ENCODE measurements at places on chromosomes 2 and 18.

GRCh38 chr2:30627151-30627550, 180.1 kb downstream of the CAPN13 start:
- H3K4me1 ChIP-seq = peaks cover 6% of the 10 kb centered on the region
- H3K27ac ChIP-seq = no peak overlapping the region

GRCh38 chr2:98787700-98788099, 56.8 kb upstream of the MGAT4A start:
- H3K27ac ChIP-seq = no peak overlapping the region
- H3K4me3 ChIP-seq = no peak overlapping the region
- H3K36me3 ChIP-seq = no peaks in the 10 kb centered on the region

- H3K27me3 ChIP-seq = no peaks in the 10 kb centered on the region
- no peak for DNase-seq
- no peaks in the 10 kb centered on the region for H3K4me1 ChIP-seq
- no peak overlapping the region for H3K27ac ChIP-seq
Measured at GRCh38 chr2:72330652-72331051, 183.0 kb upstream of the CYP26B1 start.

DNA sequence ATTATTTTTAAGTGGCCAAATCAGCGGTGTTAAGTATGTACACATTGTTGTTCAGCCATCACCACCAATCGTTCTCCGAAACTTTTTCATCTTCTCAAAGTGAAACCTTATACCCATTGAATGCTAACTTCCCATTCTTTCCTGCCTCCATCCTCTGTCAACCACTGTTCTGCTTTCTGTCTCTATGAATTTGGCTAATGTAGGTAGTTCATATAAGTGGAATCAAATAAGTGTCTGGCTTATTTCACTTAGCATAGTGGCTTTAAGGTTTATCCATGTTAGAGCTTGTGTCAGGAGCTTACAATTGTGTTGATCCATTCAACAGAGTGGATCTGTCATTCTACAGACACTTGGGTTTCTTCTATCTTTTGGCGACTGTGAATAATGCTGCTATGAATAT, 192.1 kb downstream of the WDR7 start:
- no peak overlapping the region for H3K27ac ChIP-seq
- no peaks in the 10 kb centered on the region for H3K36me3 ChIP-seq
- H3K4me3 ChIP-seq = no peak overlapping the region
- H3K27me3 ChIP-seq = no peaks in the 10 kb centered on the region

GRCh38 chr2:205568620-205569019, 113.7 kb upstream of the NRP2 start:
- no peaks in the 10 kb centered on the region for H3K36me3 ChIP-seq
- no peaks in the 10 kb centered on the region for H3K27me3 ChIP-seq
- H3K4me1 ChIP-seq = no peaks in the 10 kb centered on the region
- H3K27ac ChIP-seq = no peak overlapping the region
- DNase-seq = no peak

GRCh38 chr2:96413323-96413722, 77.8 kb downstream of the NCAPH start:
- no peak overlapping the region for H3K4me3 ChIP-seq
- peaks cover 11% of the 10 kb centered on the region for H3K4me1 ChIP-seq
- no peak for DNase-seq

GRCh38 chr2:207227062-207227748, 61.5 kb upstream of the KLF7 start:
- no peaks in the 10 kb centered on the region for H3K4me1 ChIP-seq
- H3K27me3 ChIP-seq = peaks cover 23% of the 10 kb centered on the region
- no peak for DNase-seq
- H3K4me3 ChIP-seq = no peak overlapping the region
- H3K27ac ChIP-seq = no peak overlapping the region
- no peaks in the 10 kb centered on the region for H3K36me3 ChIP-seq

DNA sequence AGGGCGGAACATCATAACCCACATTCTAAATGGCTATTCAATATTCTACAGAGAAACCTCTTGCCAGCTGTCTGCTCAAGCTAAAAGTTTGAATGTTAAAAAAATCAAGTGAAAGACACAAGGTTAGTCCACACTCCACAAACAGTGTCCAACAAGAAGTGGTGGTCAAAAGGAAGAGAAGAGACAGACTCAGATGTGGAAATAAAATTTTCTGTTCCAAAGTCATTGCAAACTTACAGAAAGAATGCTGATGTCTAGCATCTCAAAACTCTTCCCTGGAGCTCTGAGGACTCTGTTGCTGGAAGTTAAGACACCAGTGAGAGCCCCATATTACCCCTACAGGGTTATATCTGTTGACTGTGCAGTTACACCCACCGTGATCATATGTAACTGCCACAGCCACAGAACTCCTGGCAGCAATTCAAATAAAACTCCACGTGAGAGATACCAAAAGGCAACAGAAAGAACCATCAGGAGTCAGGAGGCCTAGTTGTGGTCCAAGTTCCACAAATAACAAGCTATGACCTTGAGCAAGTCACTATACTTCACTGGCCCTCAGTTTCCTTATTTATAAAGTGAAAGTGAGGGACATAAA, 60.9 kb downstream of the AAK1 start:
- H3K4me1 ChIP-seq = peaks cover 66% of the 10 kb centered on the region
- H3K4me3 ChIP-seq = peak overlapping the region; percentile 69
- peak overlapping the region; percentile 52 for H3K27ac ChIP-seq
- DNase-seq = peak; percentile 15
- H3K36me3 ChIP-seq = peaks cover 10% of the 10 kb centered on the region

GRCh38 chr2:210519594-210519993, 36.8 kb upstream of the CPS1 start:
- no peak overlapping the region for H3K27ac ChIP-seq
- H3K27me3 ChIP-seq = peaks cover 24% of the 10 kb centered on the region
- no peak overlapping the region for H3K4me3 ChIP-seq

DNA sequence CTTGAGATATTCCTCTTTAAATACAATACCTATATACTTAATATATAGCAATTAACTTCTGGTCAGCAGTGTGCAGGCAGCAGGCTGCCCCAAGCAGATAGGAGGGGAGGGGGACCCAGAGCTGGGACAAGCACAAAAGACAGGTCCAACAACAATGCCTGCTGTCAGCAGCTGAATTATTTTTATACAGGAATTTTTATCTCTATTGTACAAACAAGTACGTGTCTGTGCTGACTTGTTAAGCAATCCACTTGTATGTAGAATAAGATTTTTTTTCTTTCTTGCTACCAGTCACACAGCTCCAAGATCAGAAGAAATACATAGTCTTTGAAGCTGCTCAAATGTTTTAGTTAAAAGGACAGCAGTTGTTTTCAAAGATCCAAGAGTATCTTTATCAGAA, 16.7 kb downstream of the BCL11A start:
- H3K4me3 ChIP-seq = no peak overlapping the region
- no peaks in the 10 kb centered on the region for H3K36me3 ChIP-seq
- no peak for DNase-seq
